ENCODE measurements at places on chromosomes 1 and 21.

- no peak for DNase-seq
Observed at GRCh38 chr21:26546446-26547097, 26.5 kb downstream of the CYYR1 start.

- DNase-seq = no peak
Observed at GRCh38 chr1:30108186-30108585, 615.2 kb downstream of the MATN1 start.

GRCh38 chr1:225415967-225416745 is 11.7 kb downstream of the LBR start:
- no peak for DNase-seq

DNA sequence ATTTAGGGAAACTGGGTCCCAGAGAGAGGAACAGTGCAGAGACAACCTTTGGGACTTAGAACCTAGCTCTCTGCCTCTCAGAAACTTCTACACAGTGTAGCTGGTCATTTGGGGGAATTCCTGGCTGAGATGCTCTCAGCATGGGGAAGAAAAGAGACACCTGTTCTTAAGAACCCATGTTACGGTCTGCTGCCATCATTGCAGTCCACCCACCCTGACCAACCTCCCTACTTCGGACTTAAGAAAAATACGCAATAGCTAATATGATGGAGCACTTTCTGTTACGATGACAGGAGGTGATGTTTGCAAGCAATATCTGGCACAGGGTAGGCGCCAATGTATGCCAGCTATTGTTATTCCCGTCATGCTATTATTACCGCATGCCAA is 177.9 kb downstream of the IGSF21 start:
- no peak for DNase-seq
